A549 treated with GW870086 at 1 μM for 4 hours (cell line): ENCODE measurements at places on chromosomes 1 and 21. TPM values are rescaled to one million over a fixed set of nuclear protein-coding genes. Genes with fewer than 3 reads are reported as not detected.

SAMD11 gene
- 16.9 to 31.9 TPM (median 30.4 TPM) in 5 replicates for total RNA-seq

LDLRAD2 gene
- total RNA-seq, result 0.03 to 0.15 TPM (median 0.08 TPM) in 5 replicates

ADCY10 gene
- 0.12 to 0.22 TPM in 2 of 5 replicates, not detected in the others for total RNA-seq

VPS45 gene
- total RNA-seq, result 15.8 to 17.3 TPM (median 15.9 TPM) in 5 replicates

KCNA3 gene
- not detected in 5 replicates for total RNA-seq

TBX15 gene
- total RNA-seq, result 0.07 to 0.08 TPM in 2 of 5 replicates, not detected in the others

NECTIN4 gene
- total RNA-seq, result 2.0 to 3.1 TPM (median 2.1 TPM) in 5 replicates

EXO1 gene
- total RNA-seq, result 18.5 to 26.1 TPM (median 24.6 TPM) in 5 replicates

NBPF10 gene
- total RNA-seq, result 0.54 to 0.83 TPM (median 0.78 TPM) in 5 replicates

HPCAL4 gene
- 0.30 to 0.36 TPM (median 0.34 TPM) in 5 replicates for total RNA-seq

CFHR2 gene
- not detected in 5 replicates for total RNA-seq

TDRD5 gene
- 0.05 to 0.11 TPM (median 0.08 TPM) in 3 of 5 replicates, not detected in the others for total RNA-seq

SMIM34 gene
- total RNA-seq, result not detected in 5 replicates

BGLAP gene
- total RNA-seq, result 0.23 to 1.0 TPM (median 0.61 TPM) in 4 of 5 replicates, not detected in the other

IGSF9 gene
- total RNA-seq, result 0.17 to 0.27 TPM (median 0.21 TPM) in 5 replicates

SLC1A7 gene
- total RNA-seq, result 0.05 TPM in 1 of 5 replicates, not detected in the others

TPTE gene
- not detected in 5 replicates for total RNA-seq

CRABP2 gene
- total RNA-seq, result 7.8 to 14.9 TPM (median 8.6 TPM) in 5 replicates

FMN2 gene
- total RNA-seq, result 3.7 to 5.5 TPM (median 4.9 TPM) in 5 replicates

GADD45A gene
- total RNA-seq, result 59.9 to 85.9 TPM (median 74.3 TPM) in 5 replicates

SELP gene
- total RNA-seq, result not detected in 5 replicates

CYP4A11 gene
- total RNA-seq, result not detected in 5 replicates

CFAP45 gene
- total RNA-seq, result 0.64 to 0.91 TPM (median 0.78 TPM) in 5 replicates

GUCA2B gene
- total RNA-seq, result not detected in 5 replicates

S100A6 gene
- total RNA-seq, result 3,721 to 4,200 TPM (median 3,795 TPM) in 5 replicates

FCRL5 gene
- not detected in 5 replicates for total RNA-seq

HJV gene
- total RNA-seq, result not detected in 5 replicates

NCAM2 gene
- not detected in 5 replicates for total RNA-seq

FOXO6 gene
- 0.49 to 0.82 TPM (median 0.65 TPM) in 5 replicates for total RNA-seq

GABRD gene
- total RNA-seq, result 0.23 to 1.1 TPM (median 0.63 TPM) in 5 replicates

LYPLA2 gene
- total RNA-seq, result 56.6 to 65.5 TPM (median 59.6 TPM) in 5 replicates

BARHL2 gene
- not detected in 5 replicates for total RNA-seq

PGBD5 gene
- total RNA-seq, result 0.35 to 0.66 TPM (median 0.42 TPM) in 5 replicates

TCHHL1 gene
- 0.03 TPM in 1 of 5 replicates, not detected in the others for total RNA-seq

XKR8 gene
- total RNA-seq, result 4.4 to 6.1 TPM (median 5.5 TPM) in 5 replicates

EBNA1BP2 gene
- total RNA-seq, result 173 to 203 TPM (median 188 TPM) in 5 replicates

PTGFR gene
- not detected in 5 replicates for total RNA-seq

PLXNA2 gene
- 2.0 to 2.6 TPM (median 2.2 TPM) in 5 replicates for total RNA-seq

LCE1E gene
- 0.10 to 0.21 TPM in 2 of 5 replicates, not detected in the others for total RNA-seq

C1orf167 gene
- total RNA-seq, result not detected in 5 replicates

AGO3 gene
- total RNA-seq, result 5.5 to 8.1 TPM (median 7.1 TPM) in 5 replicates

CPLANE2 gene
- 3.2 to 4.3 TPM (median 3.4 TPM) in 5 replicates for total RNA-seq

CD5L gene
- total RNA-seq, result not detected in 5 replicates

TRPM2 gene
- total RNA-seq, result 7.5 to 10.9 TPM (median 8.1 TPM) in 5 replicates

LCA5L gene
- total RNA-seq, result 0.89 to 1.6 TPM (median 1.3 TPM) in 5 replicates

TMCO4 gene
- 5.3 to 8.1 TPM (median 7.2 TPM) in 5 replicates for total RNA-seq

TNFRSF1B gene
- 0.42 to 0.66 TPM (median 0.53 TPM) in 5 replicates for total RNA-seq

VANGL2 gene
- 0.69 to 1.0 TPM (median 0.84 TPM) in 5 replicates for total RNA-seq

OR6N1 gene
- total RNA-seq, result not detected in 5 replicates

SPRR2A gene
- not detected in 5 replicates for total RNA-seq

GBP2 gene
- total RNA-seq, result 0.71 to 1.1 TPM (median 0.77 TPM) in 5 replicates
